AG10803 (cell line): ENCODE measurements at places on chromosomes 7 and 10.

- DNase-seq = no peak
These were observed 1.9 kb downstream of the MAGI2 start for GRCh38 chr7:79451580-79451979.

- no peak for DNase-seq
These were observed 41.8 kb downstream of the LCOR start for GRCh38 chr10:96873756-96874467.

GRCh38 chr7:6477318-6477660 is 29.5 kb upstream of the DAGLB start:
- no peak for DNase-seq

GRCh38 chr10:22606164-22606614 is 108.2 kb downstream of the PIP4K2A start:
- peak; percentile 13 for DNase-seq

DNA sequence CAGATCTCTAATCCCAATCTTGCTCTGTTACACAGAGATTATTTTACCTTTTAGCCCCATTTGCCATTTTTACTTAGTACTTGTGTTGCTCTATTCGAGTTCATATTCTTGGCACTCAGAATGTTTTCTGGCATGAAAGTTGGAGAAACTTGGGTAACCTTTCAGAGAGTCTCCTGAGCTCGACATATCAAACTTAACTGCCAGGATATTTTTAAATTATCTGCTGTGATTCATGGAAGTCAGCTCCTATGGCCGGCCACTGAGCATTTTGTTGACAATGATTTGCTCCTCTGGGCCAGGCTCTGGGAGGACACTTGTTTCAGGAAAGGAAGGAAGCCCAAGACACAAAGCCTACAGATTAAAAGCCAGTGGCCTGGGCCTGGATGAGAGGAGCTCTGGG is 396.7 kb downstream of the TNS3 start:
- DNase-seq = no peak

DNA sequence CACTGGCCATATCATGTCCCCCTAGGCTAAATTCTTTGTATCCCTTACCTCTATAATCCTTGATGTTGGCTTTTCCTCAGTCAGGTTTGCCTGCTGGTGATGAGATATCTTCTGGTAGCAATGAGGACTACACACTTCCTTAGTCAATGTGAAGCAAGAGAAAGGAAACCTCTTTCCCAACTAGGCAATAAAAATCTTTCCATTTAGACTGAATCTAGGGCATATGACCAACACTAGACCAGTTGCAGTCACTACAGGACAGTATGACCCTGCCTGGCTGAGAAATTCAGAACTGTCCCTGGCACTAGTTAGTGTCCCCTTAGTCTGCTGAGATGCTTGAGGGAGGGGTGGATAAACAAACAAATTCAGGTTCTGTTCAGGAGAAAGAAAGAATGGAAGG is 142.6 kb downstream of the RNLS start:
- no peak for DNase-seq

DNA sequence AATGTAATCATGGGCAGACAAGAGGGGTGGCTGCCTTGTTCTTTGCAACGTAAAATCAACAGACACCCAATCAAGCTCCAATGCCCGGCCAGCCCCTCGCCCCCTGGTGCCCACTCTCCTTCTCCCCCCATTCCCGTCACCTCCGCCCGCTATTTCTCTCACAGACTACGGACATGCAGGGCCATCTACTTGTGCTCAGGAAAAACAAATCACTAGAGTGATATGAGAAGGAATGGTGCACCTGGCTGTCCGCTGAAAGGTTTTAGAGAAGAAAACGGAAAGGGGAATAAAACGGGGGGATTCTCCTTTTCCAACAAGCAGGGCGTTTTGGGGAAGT is 396 bp downstream of the GRM8 start:
- DNase-seq = no peak

- no peak for DNase-seq
These were observed 252.6 kb downstream of the SEC23IP start for GRCh38 chr10:120145107-120145506.

DNA sequence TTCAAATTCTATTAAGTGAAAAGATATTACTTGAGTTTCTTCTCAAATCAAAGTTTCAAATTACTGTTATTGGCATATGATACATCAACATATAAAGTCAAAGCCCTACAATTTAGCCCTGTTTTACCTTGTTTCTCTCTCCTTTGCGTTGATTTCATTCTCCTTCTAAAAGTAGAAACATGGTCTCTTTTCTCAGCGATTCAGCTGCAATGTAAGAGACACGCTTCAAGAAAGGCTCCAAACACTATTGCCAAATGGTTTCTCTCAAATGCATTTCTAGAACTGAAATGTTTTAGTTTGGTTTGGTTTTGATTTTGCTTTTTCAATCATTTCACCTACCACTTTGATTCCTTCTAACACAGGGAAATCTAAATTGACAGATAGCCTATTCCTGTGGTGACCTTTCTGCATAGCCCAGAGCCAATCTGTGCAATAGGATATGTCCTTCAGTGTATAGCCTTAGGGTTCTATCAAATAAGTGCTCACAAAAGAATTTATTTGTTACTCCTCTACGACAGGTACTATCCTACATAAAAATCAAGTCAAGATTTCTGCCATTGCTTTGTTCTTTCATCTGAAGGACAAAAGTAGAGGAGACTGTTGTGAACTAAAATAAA is 47.3 kb downstream of the CTNNA3 start:
- no peak for DNase-seq

DNA sequence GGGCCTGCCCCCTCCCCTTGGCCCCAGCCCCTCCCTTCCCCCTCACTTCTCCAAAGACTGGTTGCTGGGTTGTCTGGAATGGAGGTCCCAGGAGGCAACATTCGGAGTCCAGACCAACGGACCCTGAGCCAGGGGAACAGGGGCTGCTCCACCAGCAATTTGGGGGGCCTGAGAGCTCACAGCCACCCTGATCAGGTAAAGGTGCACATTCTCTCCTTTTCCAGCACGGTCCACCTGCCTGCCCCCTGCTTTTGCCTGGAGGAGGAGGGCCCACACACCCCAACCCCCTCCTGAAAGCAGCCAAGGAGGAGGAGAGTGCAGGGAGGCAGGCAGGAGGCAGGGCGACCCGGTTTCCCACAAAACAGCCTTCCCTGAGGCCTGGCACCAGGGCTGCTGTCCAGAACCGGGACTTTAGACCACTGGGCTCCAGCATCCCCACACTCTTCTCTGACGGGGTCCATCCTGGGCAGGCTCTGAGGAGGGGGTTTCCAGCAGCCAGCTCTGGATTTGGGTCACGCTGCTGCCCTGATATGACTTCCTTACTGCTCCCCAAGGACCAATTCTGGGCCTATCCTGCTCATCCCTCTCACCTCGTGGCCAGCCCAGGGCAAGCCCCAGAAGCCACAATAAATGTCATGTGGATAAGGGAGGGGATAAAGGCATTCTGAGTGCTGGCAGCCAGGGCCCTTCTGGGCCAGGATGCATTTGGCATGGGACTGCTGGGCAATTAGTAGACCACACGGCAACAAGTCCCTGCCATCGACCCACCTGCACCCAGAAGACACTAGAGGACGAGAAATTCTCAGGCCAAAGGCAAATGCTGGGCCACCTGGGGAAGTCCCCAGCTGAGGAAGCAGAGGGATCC is 1.1 kb upstream of the CAMK2B start:
- no peak for DNase-seq

- DNase-seq = no peak
These were observed 9.5 kb downstream of the LIPK start for GRCh38 chr10:88715517-88715916.

DNA sequence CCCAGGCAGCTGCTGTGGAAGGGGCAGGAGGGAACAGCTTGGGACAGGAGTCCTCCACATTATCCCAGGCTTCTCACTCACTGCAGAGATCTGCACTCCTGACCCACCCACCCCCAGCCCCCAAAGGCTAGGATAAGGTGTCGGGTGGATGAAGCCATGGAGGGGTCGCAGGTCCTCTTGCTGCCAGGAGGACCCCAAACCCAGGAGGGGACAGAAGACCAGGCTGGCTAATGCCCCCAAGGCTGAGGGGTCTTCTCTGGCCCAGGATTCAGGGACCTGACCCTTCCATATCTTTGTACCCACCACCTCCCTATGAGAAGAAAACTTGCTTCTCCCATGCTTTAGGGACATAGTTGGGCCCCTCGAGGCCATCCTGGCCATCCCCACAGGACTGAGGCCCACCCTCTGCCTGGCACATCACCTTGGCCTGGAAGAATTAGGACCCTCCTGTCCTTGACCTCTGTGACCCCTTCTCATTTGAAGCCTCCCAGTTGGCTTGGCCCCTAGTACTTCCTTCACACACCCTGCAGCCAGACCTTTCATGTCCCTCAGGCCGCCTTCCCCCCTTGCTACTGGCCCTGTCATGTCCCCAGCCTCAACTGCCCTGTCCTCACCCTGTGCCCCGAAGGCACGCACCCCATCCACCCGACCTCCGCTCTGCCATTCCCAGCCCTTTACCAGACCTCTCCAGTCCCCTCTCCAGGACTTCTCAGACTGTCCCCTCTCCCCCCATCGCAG is 21.6 kb downstream of the KCNH2 start:
- no peak for DNase-seq

DNA sequence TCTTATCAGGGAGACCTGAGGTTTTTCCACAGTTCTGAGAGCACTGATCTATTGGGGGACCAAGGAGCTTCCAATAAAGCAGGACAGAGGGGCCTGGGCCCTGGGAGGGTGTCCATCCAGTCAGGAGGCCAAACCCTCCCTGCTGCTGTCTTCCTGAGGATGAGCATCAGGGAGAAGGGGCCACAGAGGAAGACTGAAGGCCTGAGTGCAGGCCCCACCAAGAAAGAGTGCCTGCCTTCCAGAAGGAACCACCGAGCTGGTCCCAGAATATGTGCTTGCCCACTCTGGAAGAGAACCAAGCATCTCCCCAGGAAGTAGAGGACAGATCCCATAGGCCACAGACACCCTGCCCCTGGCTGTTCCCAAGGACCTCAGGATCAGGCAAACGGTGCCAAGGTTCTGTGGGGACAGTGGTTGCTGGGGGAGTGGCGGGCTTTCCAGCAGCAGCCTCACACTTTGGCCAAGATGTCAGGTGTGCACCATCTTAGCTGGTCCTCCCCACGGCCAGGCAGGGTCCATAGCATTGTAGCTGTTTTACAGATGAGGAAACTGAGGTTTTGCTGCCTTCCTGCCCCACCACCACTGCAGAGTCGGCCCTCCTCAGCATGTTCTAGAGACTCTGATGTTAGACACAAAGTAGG is 199.4 kb downstream of the GRID1 start:
- DNase-seq = no peak

GRCh38 chr7:29797112-29797944 is 9.0 kb upstream of the WIPF3 start:
- DNase-seq = no peak

DNA sequence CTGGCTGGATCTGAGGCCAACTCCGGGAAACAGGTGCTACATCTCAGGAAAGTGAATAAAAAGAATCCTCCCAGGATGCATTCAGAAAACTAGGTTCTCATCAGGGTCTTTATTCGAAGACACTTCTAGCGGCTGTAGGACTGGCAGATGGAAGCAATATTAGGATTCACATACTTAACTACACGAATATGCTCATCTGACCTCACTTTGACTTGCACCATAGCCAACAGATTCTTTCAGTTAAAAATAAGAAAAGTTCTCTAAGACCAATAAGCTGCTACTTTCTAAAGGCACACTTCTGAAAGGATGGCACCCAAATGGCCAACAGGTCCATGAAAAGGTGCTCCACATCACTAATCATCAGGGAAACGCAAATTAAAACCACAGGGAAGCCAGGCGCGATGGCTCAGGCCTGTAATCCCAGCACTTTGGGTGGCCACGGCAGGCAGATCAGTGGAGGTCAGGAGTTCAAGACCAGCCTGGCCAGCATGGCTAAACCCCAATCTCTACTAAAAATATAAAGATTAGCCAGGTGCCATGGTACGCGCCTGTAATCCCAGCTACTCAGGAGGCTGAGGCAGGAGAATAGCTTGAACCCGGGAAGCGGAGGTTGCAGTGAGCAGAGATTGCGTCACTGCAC is 258.0 kb downstream of the ZMYND11 start:
- DNase-seq = no peak

DNA sequence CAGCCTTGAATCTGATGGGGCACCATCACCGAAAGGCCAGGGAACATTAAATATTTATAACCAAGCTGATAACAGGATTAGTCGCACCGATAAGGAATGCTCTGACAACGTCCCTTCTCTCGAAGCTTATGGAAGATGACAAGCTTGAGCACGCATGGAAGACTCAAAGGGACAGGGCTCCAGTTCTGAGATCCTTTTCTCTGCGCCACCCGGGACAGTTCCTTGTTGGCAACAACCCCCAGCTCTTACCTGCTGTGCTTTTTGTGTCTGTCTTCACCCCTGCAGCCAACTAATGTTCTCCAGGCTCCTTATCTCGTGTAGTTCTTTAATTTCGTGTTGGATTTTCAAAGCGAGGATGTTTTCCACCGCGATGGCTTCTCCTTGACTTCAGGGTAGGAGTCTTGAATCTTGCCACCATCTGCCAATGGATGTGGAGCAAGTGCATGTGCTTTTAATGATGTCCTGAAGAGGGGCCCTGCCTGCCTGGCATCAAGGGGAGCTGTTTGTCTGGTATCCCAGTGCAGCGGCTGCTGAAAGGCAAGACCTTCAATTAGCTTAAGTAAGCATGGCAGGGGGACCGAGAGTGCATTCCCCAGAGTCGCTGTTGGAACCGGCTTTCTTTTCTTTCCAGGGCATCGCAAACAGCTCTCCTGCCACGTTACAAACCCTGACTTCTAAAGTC is 354 bp upstream of the FERD3L start:
- DNase-seq = no peak

DNA sequence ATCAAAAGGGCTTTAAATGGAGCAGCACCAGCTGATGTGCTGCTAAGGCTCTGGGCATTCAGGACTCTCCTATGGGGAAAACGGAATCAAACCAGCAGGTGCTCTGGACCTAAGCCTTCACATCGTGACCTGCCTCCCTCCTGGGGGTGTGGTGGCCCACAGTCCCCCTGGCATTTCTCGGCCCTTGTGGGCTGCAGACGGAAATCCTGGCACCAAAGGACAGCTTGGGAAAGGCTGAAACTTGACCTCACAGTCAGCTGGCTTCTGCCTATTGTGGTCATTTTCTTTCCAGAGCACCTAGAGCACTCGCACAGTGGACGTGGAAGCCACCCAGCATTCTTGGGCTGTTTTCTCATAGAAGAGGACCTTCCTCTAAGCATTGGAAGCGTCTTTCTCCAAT is 74.8 kb downstream of the TPST1 start:
- DNase-seq = no peak

DNA sequence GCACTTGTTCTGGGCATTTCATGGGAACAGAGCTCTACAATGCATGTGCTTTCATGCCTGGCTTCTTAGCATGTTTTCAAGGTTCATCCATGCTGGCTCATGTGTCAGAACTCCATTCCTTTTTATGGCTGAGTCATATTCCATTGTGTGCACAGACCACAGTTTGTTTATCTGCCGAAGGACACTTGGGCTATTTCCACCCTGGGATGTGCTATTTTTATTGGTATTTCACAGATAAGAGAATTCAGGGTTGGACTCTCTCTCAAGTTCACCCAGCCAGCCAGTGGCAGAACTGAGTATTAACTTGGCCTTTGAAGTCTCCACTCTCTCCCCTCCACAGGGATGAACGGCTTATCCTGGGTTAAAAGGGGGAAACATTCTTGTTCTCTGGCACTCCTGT is 190.7 kb upstream of the GPR26 start:
- no peak for DNase-seq
